ENCODE measurements at places on chromosomes 3 and 15.

GRCh38 chr15:80667936-80668335 lies 27.2 kb upstream of the ABHD17C start:
- no peak for DNase-seq

DNA sequence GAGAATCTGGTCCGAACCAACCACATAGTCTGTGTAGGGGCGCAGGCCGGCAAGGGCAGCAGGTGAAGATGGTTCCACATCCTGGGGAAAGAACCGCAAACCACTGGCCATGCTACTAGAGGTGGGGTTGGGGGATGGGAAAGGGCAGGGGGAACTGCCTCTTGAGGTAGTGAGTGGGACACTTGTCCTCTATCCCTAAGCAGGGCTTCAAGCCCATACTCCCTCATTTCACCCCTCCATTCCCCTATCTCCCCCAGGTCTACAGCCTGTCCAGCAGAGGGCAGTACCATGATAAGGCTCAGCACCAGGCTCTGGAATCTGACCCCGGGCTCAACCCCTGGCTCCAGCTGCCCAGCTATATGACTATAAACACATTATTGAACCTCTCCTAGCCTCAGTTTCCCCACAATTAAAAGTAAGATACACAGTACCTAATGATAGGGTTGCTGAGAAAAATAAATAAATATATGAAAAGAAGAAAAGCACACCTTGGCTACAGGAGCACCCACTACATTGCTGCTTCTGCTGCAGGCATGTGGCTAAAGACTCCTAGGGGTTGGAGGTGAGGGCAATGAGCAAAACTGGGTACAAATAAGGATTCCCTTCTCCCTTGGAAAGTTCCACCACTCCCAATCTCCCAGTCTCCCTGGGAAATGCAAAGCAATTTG lies 6.3 kb downstream of the GORASP1 start:
- no peak for DNase-seq

- DNase-seq: no peak
Measured at GRCh38 chr15:48406266-48406891, 75.2 kb downstream of the DUT start.

- no peak for DNase-seq
Measured at GRCh38 chr3:51106242-51106876, 278.7 kb upstream of the MANF start.

DNA sequence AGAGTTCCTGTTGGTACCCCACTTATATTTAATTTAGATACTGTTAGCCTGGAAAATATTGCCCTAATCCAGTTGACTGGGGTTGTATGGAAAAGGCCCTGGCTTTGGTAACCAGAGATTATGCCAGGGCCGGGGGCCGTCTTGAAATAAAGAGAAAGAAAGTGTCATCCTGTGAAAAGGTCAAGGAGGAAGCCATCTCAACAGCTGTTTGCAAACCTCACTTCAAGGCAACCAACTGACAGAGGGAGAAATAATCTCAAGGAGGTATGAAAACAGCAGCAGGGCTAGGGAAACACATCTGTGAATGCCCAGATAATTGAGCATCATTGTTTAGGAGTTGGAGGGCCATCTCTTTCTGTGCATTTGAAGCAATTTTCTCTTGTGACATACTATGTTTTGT lies 190.8 kb downstream of the SUCLG2 start:
- no peak for DNase-seq
